ENCODE measurements at places on chromosomes 4 and X.

GRCh38 chr4:168124008-168124641 lies 31.8 kb downstream of the ANXA10 start:
- no peak for DNase-seq

DNA sequence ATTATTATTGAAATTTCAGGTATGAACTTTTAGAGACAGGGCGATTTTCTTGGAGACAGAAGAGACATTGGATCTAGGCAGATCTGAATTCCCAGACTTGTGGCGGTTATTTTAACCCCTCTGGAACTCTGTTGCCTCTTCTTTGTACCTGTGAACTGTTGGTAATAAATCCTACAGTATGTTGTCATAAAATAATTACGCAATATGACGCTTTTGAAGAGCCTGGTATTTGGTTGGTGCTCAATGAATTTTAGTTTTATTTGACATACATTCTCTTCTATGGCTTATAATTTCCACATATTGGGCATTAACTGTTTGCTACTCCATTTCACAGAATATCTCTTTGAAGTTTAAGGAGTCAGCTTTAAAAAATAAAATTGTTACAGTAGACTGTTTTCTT lies 1496.1 kb upstream of the IGFBP7 start:
- DNase-seq = no peak

DNA sequence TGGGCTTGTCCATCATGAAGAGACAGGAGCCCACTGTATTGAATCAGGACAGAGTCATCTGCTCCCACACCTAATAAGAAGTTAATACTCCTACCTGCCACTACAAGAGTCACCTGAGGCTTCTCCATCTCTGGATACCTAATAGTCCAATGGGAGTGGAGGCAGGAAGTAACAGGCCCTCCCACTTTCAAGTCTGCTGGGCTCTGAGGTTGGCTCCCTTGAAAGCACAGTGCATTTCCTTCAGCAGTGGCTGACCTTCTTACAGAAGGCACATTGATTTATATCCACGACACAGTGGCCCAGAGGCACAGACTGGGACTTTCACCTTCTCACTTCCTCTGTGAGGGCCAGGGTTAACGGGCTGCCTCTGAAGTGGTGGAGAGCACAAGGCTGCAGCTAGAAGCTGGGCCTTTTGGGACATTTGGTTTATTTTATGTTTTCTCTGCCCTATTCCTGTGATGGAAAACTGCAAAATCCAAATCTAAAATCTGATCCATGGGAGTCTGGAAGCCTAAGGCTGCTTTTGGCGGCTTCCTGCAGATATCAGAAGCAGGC lies 38.1 kb downstream of the FRG2 start:
- DNase-seq = no peak

DNA sequence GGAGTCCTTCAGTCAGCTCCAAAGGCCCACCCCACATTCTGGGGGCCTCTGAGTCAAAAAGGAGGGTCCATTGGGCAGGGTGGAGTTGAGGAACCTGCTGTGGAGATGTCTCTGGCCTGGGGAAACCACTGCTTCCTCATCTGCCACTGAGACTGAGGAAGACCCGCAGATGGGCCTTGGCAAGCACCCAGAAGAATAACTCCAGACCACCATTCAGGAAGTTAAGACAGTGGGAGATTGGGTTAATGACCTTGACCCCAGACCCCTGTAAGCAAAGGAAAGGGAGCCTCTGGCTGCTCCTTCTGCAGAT lies 8.1 kb upstream of the HSD17B10 start:
- no peak for DNase-seq

- DNase-seq = peak; percentile 38
These were observed 102.0 kb downstream of the TAB3 start for GRCh38 chrX:30787012-30787411.

GRCh38 chr4:80215449-80216052 lies 18.2 kb downstream of the PRDM8 start:
- no peak for DNase-seq

- DNase-seq = no peak
These were observed 25.8 kb downstream of the VSIG4 start for GRCh38 chrX:66014084-66014483.

DNA sequence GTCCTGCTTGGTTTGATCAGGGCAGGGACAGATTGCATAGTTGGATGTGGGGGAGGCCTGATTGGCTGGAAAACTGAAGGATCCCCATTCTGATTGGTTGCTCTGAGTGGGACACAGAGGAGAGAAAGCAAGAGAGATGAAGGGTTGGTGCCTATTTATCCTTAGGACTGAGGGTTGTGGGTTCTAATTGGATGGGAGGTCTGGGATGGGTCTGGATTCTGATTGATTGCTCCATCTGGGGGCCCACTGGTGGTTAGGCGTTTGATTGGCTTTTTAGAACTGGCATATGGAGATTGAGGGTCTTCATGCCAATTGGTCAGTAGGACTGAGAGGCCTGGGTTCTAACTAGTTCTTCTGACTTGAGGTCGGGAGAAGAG lies 644 bp upstream of the EBP start:
- no peak for DNase-seq

GRCh38 chrX:1231850-1232465 lies 19.5 kb upstream of the CRLF2 start:
- DNase-seq = no peak

GRCh38 chr4:78599931-78600375 lies 48.4 kb downstream of the ANXA3 start:
- DNase-seq = no peak

DNA sequence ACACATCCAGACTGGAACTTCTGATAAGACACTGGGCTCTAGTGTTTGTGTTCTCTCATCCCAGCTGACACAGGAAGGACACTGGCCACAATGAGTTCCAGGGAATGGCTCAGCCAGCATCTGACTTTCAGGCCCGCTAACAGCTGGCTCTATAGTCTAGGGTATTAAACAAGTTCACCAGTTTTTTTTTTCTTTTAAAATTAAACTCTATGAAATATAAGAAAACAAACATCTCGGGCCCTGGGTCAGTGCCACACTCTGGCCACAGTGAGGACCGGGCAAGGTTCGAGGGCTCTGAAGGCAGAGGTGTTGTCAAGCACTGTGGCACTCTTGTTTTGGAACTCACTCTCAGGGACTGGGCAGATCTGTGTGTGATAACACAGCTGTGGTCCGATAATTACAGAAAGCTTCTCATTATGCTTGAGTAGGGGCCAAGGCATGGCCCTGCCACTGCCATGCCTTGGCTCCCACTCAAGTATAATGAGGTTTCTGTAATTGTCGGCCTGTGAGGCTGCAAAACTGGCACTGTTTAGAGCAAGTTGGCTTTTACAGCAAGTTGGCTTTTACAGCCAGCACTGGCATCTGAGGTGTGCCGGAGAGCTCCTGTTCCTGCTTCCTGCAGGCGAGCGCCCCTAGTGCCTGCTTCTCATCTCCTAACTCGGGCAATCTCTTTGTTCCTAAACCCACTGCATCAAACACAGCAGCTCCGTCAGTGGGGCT lies 62.8 kb downstream of the PPP1R2C start:
- peak; percentile 54 for DNase-seq

DNA sequence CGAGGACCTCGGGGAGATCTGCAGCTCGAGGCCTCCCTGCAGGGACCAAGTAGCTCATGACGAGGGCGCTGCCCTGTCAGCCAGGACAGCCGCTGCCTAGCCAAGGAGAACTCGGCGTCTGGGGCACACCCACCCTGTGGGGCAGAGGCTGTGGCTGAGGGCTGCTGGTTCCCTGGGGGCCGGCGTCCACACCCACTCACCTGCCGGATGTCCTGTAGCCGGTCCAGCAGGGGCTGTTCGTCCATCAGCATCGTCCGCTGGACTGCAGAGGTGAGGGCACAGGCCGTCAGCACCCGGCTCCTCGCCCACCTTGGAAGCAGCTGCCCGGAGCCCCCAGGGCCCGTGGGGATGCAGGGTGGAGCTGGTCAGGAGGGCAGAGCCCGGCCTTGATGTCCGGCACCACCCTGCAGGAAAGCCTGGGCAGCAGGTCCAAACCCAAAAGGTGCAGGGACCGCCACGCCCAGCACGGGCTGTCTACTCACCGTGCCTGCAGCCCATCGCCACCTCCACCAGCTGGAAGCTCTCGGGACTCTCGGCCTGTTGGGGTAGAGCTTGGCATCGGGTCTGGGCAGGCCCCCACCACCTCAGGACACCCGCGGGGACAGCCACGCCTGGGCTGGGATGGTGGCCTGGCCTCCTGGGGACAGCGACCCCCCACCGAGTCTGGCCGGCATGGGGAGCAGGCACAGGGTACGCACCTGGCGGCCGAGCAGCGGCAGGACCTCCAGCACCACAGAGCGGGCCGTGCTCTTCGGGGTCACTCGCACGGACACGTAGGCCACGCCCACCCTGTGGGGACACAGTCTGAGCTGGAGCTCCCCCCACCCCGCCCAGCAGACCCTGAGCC lies 6.9 kb downstream of the DGKQ start:
- no peak for DNase-seq

GRCh38 chr4:180698550-180699195 lies 1544.5 kb upstream of the TENM3 start:
- no peak for DNase-seq

DNA sequence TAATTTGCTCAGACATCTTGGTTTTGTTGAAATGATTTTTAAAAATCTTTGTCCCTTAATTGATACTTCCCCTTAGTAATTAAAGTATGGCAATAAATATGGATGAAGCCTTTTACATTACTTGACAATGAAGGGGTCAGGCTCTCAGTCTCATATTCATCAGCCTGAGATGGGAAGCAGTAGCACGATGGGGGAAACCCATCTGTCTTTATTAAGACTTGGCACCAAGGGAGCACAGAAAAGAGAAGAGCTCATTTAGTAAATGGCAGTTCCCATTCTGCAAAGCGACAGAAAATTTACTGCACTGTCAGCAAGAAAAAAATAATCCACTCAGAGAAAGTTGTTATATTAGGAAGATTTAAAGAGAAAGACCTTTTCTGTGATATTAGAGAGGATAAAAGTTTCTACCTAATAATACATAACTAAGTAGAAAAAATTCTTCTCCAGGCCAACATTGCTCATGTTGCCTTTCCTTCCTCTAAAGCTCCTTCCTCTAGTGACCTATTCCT lies 7.9 kb upstream of the SERTM2 start:
- DNase-seq = no peak

GRCh38 chr4:70991596-70991995 lies 1.9 kb upstream of the DCK start:
- no peak for DNase-seq

DNA sequence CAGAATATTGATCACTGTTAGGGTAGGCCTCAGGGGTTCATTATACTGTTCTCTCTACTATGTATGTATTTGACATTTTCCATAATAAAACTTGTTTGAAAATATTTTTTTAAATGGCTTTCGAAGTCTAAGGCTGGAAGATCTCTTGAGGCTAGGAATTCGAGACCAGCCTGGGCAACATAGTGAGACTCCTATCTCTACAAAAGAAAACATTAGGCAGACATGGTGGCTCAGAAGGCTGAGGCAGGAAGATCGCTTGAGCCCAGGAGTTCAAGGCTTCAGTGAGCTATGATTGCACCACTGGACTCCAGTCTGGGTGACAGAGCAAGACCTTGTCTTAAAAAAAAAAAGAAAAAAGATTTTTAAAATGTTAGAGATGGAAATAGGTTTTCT lies 15.5 kb upstream of the TBC1D14 start:
- no peak for DNase-seq
